ENCODE measurements at places on chromosomes 4 and X.

GRCh38 chr4:2624782-2625530 is 88.5 kb downstream of the FAM193A start:
- DNase-seq: no peak

DNA sequence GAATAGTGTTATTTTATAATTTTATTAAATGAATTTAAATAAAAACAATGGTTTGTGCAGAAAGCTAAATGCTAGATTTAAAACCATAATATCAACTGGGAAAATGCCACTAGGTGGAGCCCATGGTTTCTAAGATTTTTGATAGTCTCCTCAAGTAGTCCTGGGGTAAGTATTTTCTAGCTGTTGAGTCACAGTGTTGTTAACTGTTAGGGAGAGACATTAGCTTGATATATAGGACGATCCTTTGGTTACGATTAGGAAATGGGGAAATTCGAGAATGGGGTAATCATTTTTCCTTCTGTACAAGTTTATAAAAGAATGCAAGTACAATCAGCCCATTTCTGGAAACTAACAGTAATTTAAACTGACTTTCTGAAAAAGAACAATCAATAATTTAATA is 378.4 kb downstream of the ANKRD50 start:
- no peak for DNase-seq

GRCh38 chr4:88831031-88831430 is 133.4 kb upstream of the NAP1L5 start:
- DNase-seq: no peak

GRCh38 chrX:95044331-95044730 is 1370.3 kb downstream of the FAM133A start:
- no peak for DNase-seq

DNA sequence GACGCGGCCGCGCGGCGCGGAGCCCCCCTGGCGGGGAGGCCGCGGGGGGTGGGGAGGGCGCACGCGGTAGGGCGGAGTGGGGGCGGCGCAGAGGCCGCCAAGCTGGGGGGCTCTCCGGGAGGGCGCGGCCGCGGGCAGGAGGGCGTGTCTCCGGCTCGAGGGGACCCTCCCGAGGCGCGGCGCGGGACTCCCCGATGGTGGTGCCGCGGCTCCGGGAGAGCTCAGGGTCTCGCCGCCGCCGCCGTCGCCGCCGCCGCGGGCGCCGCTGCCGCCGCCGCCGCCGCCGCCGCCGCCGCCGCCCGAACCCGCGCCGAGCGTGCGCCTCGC is 165 bp upstream of the PTCHD1 start:
- DNase-seq: no peak

DNA sequence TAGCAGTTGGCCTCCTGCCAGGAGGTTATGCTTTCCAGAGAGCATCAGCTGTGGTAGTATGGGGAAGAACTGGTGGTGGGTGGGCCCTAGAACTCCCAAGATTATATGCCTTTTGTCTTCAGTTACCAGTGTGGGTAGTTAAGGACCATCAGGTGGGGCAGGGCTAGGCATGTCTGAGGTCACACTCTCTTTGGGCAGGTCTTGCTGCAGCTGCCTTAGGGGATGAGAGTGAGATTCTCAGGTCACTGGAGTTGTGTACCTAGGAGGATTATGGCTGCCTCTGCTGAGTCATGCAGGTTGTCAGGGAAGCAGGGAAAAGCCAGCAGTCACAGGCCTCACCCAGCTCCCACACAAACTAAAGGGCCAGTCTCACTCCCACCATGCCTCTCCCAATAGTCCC is 172.9 kb upstream of the GYPA start:
- DNase-seq: no peak

GRCh38 chr4:69848028-69848427 is 11.9 kb downstream of the SULT1E1 start:
- no peak for DNase-seq

GRCh38 chr4:147833254-147833653 is 101.4 kb downstream of the ARHGAP10 start:
- DNase-seq: no peak

GRCh38 chr4:76208005-76208765 is 5.4 kb downstream of the SCARB2 start:
- DNase-seq: no peak

- DNase-seq: no peak
Observed at GRCh38 chr4:123127875-123128274, 205.5 kb upstream of the NUDT6 start.

DNA sequence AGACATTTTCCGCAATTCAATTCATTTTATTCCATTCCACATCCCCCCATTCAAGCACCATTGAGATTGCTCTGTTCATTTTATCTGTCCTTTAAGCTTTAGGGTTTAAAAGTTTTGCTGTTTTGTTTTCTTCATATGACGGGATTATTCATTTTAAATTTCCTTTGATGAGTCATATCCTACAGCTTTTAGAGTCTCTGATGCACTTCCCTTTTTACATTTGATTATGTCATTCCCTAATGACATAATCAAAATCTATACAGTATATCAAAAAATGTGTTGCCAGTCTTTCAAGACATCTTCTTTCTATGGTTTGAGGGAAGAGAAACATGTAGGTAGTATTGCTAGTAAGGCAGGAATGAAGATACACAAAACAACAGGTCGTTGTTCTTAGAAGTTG is 456.3 kb downstream of the PDGFC start:
- no peak for DNase-seq

DNA sequence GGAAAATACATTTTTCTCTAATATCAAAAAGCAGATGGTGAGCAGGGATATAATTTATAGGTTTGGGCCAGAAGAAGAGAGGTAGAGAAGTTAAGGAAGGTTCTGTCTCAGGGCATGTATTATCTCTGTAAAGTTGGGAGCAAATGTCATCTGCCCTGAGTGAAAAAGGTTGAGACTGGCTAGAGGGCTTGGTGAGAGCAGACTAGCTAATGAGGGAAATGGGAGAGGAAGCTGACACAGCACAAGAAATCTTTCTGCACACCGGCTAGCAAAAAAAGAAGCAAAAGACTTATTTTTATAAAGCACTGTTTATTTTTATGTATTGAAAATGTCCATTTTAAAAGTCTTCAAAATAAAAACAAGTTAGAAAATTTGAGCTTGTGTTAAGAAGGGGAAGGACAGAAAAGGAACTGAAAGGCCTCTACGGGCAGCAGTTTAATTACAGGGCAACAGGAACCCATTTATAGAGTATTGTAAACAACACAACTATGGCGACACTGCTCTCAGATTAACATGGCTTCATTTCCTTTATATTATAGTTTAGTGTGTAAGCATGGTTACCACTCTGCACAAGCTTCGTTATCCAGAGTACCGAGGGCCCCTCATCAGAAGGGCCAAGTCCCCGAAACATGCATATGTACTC is 17.4 kb downstream of the CD40LG start:
- no peak for DNase-seq

GRCh38 chr4:152156442-152156841 is 379.4 kb downstream of the FBXW7 start:
- DNase-seq: no peak

DNA sequence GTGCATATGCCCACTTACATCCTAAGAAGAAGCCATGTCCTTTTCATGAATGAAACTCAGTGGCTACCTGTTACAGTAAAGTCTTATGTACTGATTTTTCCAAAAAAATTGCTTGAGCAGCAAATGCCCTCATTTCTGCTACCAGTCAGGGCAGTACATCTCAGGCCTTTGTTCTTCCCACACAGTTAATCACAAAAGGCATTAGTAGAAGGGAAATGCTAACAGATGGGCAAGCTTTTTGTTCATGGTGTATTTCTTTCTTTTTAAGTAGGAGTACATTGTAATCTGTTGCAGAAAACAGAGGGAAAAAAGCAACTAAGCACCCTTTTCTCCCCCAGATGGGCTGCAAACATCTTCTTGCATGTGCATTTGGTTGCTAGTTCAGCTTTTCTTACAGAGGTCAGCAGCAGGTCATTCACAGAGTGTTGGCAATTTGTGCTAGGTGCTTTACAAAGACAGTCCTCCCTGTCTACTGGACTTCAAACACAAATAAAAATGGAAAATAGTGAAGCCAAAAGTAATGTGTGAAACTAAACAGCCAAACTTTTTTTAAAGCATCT is 373.4 kb downstream of the PRDM5 start:
- DNase-seq: no peak

- no peak for DNase-seq
Observed at GRCh38 chrX:134749706-134750445, 91.6 kb upstream of the PLAC1 start.

DNA sequence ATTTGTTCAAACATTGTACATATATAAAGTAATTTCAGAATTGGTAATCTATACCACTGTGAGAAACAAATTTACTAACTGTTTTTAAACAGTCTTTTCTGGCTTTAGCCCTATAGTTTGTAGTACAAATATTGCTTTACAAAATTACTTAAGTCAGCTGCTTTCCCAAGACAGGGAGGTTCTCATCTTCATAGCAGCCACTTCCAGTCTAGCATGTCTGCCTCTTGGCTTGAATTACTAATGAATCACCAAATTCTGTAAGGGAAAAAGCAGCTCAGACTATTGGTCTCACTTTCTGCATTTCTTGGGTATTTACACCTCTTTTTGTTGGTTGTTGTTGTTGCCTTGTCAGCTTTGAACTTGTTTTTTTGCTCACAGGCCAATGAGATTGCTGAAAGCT is 187.2 kb downstream of the NPFFR2 start:
- DNase-seq: no peak

- peak; percentile 81 for DNase-seq
Observed at GRCh38 chr4:40283968-40284367, 51.2 kb upstream of the CHRNA9 start.

GRCh38 chr4:54224996-54225597 is 4.0 kb upstream of the PDGFRA start:
- DNase-seq: no peak

- no peak for DNase-seq
Observed at GRCh38 chr4:54525602-54526001, 132.2 kb upstream of the KIT start.

GRCh38 chr4:41611881-41612871 is 74.2 kb downstream of the LIMCH1 start:
- no peak for DNase-seq

DNA sequence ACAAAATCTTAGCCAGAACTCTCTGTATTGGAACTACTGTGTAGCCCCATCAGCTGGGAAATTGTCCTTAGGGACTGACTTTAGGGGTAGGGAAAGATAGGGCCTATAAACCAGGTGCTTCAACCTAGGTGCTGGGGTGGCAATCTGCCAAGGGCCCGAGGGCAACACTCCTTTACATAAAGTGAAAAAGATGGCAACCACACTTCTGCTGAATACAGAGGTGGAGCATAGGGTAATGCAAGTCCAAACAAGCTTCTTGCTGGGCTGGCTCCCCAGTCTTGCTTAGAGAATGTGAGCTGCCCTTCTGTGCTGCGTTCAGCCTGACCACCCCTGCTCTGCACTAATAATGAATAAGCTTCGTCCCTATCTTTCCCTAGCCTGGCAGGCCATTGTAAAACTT is 9.8 kb downstream of the ZBTB33 start:
- no peak for DNase-seq

- no peak for DNase-seq
Observed at GRCh38 chr4:94841864-94842221, 84.1 kb downstream of the BMPR1B start.

DNA sequence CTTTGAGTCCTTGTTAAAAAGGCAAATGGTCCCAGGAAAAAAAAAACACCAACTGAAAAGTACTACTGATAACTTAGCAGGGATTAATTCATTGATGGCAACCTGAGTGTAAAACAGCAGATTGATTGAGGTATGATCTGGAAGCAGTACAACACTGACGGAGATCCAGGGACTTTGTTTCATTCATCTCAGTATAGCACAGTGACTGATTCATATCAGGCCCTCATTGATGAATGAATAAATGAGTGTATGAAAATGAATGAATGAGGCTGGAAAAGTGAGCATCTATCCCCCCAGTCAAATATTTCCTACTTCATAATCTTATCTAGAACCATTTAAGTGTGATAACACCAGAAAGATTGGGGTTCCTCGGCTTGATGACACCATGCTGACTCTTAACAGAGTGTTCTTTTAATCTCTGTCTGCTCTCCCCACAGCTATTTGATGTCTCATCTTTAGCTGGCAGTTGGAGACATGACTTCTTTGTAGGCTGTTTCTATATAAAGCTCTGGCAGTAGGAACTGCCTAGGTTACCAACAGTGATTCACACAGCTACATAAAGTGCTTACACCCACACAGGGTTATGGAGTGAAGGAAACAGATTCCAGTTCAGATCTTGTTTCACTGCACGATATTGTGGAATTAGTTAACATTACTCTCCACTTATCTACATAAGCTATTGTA is 18.6 kb upstream of the RNF128 start:
- no peak for DNase-seq

- no peak for DNase-seq
Observed at GRCh38 chr4:20017777-20018115, 234.0 kb upstream of the SLIT2 start.

DNA sequence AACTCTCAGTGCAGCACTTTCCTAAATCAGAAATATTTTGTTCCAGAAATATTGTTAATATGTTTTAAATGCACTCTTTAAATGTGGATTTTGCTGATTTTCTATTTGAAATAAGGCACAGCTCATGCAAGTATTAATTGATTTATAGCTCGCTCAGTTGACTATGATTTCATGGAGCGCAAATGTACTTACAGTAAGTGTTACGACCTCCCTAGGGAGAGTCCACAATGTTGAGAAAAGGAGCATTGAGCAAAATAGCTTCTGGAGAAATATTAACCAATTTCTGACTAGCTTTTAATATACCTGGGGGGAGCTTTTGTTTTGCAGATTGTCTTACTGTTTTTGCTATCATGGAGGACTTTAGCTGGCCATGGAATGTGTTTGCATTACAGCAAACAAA is 1687.5 kb downstream of the STIM2 start:
- DNase-seq: no peak

GRCh38 chr4:142169216-142169615 is 532.8 kb downstream of the IL15 start:
- DNase-seq: no peak

DNA sequence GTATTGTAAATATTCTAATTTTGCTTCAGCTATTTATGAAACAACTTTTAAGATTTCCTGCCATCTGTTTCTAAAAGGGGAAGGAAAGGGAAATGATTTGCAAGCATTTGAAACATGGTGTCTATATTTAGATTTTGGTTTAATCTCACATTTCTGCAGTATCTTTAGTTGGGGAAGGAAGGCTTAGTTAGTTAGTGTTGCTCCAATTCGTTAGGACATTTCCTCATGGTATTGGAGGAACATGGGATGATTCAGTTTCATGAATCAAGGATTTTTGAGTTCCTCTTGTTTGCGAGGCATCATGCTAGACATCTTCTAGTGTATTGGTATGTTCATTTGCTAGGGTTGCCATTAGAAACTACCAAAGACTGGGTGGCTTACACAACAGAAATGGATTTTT is 20.5 kb upstream of the TMEM192 start:
- no peak for DNase-seq
